ENCODE measurements at places on chromosomes 1 and 21.

- no peak for DNase-seq
Measured at GRCh38 chr1:58939146-58939545, 155.3 kb upstream of the JUN start.

DNA sequence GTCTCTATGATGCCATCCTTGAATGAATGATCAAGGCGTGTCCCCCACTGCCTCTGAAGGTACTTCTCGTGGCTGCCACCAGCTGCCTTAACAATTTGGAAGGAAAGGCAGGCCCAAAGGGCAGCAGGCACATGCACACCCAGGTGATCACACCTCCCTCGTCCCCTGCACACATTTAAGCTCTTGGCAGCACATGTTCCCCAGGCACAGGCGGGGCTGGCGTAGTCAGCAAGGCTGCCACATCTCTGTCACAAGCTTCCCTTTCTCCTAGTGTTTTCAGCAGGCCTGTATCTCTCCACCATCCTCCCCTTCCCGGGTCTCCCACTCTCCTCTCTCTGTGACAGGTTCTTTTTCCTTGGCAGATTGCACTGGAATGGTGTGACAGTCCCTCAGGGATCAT lies 111.9 kb downstream of the CACNA1E start:
- DNase-seq = no peak

DNA sequence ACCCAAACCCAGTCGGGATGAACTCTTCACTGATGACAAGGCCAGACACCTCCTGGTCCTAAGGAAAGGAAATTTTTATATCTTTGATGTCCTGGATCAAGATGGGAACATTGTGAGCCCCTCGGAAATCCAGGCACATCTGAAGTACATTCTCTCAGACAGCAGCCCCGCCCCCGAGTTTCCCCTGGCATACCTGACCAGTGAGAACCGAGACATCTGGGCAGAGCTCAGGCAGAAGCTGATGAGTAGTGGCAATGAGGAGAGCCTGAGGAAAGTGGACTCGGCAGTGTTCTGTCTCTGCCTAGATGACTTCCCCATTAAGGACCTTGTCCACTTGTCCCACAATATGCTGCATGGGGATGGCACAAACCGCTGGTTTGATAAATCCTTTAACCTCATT lies 10.1 kb downstream of the CZIB start:
- DNase-seq = no peak

- no peak for DNase-seq
Measured at GRCh38 chr1:47571952-47572351, 134.1 kb downstream of the FOXD2 start.

- no peak for DNase-seq
Measured at GRCh38 chr1:33132549-33132948, 49.3 kb downstream of the TRIM62 start.

DNA sequence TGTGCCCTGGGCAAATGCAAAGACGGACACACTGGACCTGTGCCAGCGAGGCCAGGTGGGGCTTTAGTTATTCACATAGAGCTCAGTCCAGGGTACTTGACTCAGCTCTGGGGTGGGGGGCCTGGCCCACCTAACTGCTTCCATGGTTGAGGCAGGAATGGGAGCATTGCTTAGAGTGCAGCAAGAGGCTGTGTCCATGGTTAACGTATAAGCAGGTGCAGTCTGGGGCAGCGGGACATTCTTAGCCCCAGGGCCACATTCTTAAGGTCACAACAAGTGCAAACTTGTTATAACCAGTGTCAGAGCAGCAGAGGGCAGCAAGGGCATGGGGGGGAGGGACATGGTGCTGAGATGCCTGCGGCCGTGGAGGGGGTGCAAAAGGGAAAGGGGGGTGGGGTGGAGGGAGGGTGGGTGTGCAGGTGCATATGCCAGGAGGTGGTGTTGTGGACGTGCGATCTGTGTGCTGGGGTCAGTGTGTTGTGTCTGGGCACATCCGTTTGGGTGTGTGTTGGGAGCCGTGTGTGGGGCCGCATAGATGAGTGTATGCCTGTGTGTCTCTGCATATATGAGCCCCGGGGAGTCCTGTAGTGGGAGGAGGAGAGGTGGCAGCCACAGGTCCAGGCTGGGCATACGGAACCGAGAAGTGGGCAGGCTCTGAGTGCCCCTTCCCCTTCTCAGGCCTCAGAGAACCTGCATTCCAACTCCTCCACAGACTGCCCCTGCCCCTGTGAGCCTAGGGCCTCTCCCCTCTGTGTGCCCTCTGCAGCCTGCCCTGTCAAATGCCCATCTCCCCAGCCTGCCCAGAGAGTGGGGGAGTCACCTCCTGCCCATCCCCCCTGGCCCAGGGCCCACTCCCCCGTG lies 8.4 kb downstream of the KCNJ10 start:
- no peak for DNase-seq

DNA sequence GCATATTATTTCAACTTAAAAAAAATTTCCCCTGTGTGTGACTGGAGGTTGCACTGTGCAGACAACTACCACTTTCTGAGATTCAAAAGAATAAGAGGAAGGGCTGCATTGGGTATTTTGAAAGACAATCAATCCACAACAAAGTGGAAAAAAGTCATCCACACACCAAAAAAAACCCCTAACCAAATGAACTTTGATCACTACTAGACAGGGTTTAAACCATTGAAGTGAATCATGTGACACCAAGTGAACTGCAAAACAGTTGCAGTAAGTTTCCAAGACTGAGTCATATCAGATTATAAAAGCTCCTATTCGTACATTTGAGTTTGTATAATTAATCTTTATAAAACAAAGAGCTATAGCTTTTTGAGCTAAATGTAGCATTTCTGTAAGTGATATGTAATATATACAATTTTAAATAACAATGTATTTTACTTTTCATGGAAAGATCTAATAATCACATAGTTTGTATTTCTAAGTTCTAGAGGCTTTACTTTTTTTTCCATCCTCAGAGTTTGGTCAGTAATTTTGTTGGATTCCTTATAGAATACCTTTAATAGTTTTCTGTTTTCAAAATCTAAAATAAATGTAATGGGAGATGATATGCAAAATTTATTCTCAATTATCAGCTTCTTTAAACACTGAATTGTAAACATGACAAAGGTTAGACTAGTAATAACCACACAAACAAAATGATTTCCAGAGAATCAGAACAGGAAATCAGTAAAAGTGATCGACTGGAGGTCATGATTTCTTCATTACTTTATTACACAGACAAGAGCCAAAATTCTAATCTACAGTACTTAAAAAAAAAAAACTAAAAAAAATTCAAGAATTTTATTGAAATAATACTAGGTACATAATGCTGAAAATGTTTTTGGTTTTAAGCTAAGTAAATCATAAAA lies 50.5 kb upstream of the GFI1 start:
- DNase-seq = no peak

- DNase-seq = no peak
Measured at GRCh38 chr1:61851849-61852669, 109.8 kb downstream of the PATJ start.

DNA sequence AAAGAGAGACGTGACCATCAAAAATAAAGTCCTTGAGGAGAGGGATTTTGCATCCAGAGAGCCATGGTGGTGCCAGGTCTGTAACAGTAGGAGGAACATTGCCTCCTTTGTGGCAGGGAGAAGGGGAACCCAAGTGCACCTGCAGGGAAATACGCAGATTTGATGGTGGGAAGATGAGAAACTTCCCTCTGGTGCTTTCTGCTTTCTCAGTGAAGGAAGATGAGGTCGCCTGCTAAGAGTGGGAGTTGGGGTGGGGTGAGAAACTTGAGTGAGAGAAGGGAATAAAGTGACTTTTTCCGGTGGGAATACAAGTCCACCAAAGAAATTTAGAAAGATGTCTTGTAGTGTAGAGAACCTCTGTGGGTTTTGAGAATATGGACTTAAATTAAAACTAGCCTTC lies 9.1 kb downstream of the PLA2G4A start:
- DNase-seq = no peak

DNA sequence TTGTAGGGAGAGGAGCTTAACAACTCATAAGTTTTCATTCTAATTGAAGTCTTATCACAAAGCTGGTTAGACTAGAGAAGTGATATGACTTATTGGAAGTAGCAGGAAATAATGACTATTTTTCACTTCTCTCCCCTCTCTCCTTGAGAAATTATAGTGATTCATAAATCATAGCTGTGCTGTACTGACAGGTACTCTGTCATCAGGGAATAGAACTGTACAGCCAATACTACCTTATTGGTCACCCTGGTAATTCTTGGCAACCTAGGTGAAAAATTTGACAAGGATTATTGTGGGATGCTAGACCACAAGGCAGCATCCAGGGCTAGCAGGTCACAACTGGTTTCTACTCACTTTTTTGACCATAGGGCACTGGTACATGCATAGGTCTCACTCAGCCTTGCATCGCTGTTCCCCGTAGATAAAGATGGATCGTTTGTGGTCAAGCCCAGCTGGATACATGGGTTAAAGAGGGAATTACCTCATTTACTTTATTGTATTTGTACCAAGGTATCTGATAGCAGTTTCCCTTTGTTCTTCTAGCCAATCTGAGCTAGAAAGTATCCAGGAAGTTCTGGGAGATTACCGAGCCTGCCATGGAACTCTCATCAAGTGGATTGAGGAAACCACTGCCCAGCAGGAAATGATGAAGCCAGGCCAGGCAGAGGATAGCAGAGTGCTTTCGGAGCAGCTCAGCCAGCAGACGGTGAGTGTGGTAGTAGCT lies 113.6 kb downstream of the MACF1 start:
- no peak for DNase-seq

DNA sequence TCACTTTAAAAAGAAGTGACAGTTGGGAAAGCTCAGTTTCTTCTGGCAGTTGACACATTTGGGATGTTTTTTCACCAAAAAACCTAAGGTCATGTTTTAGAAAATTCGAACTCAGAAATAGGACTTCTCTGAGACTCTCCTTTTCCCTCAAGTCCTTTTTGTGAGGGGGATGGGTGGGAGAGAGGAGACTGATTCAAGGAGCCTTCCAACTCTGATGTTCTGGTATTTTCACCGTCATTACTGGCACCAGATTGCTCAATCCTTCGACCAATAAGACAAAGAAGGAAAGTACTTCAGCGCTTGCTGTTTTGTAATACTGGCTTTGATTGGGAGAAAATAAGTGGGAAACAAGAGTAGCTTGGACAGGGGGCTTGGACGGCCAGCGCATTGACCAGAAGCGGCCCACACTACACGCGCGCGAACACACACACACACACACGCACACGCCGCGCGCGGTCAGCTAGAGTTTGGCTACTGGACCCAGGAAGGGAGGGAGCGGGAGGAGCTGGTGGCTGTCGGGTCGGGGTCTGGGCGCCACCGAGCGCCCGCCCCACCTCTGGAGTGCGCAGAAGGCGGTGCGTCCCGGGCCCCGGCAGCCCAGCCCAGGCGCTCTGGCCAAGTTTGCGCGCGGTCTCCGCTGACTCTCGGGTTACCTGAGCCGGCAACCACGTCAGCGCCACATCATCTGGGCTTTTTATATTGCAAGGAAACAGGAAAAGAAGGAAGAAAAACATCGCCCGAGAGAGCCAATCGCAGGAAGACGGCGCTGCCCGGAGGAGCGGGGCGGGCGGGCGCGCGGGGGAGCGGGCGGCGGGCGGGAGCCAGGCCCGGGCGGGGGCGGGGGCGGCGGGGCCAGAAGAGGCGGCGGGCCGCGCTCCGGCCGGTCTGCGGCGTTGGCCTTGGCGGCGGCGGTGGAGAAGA lies at the start of gene KCNK1:
Gene KCNK1, plus strand, starts transcription at position 855 of the 921 bp plus-strand sequence. Its CDS starts 66 bp downstream, at position 921.
- DNase-seq = no peak

GRCh38 chr1:61183471-61184039 lies 101.2 kb downstream of the NFIA start:
- no peak for DNase-seq

GRCh38 chr1:6035303-6035702 lies 10.4 kb upstream of the KCNAB2 start:
- DNase-seq = no peak

Data from activated T-helper 1 cell treated with anti-CD3 and anti-CD28 coated beads, Interleukin-2, amount 50 U/mL, for 16 hours (primary cell).